K562 (cell line): ENCODE measurements at places on chromosomes 6 and 20. TPM values are rescaled to one million over a fixed set of nuclear protein-coding genes. Genes with fewer than 3 reads are reported as not detected.

DNA sequence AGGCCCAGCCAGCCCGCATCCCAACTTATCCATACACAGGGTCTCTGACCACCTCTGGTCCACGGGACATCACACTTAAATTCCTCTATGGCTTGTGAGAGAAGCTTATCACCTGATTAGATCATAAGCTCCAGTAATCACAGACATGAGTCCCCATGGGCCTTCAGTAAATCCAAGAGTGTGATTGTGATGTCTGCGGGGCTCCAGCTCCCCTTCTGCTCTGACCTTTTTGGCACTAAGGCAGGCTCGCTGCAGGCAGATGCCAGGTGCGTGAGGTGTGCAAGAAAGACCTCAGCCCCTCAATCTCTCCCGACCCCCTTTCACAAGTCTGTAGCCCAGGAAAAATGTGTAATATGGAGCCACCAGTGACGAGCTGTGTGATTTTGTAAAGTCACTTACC, 127.6 kb upstream of the DUSP22 start:
- H3K27me3 ChIP-seq = no peaks in the 10 kb centered on the region
- no peaks in the 10 kb centered on the region for H3K36me3 ChIP-seq
- no peak for DNase-seq
- no peaks in the 10 kb centered on the region for H3K4me1 ChIP-seq
- no peak overlapping the region for H3K27ac ChIP-seq

DNA sequence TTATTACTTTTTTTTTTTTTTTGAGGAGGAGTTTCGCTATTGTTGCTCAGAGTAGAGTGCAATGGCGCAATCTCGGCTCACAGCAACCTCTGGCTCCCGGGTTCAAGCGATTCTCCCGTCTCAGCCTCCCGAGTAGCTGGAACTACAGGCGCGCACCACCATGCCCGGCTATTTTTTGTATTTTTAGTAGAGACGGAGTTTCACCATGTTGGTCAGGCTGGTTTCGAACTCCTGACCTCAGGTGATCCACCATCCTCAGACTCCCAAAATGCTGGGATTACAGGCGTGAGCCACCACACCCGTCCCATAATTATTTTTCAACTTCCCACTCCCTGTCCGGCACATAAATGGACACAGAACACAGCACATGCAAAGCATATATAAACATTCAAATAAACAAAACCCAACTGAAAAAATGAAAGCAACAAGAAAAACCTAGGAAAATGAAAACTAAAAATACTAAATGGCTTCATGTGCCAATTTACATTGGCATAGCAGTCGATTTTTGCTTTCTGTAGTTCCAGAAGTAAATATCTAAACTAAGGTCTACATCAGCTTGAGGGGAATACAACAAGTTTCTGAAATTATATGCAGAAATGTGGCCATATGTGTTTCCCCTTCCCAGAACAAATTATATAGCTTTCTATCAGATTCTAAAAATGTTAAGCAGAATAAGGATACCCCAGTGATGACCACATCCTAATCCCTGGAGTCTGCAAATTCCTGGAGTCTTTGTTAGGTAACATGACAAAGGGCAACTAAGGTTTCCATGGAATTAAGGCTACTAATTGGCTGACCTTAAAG, 113.9 kb downstream of the HFE start:
- DNase-seq = no peak
- peak overlapping the region; percentile 35 for H3K4me3 ChIP-seq
- no peaks in the 10 kb centered on the region for H3K27me3 ChIP-seq
- peaks cover 6% of the 10 kb centered on the region; the same call in 1 of the 3 replicates for H3K4me1 ChIP-seq
- H3K36me3 ChIP-seq = peaks cover 28% of the 10 kb centered on the region; the same call in 2 of the 3 replicates
- peak overlapping the region; percentile 99 for H3K27ac ChIP-seq

Gene NRN1
- not detected in 2 replicates for total RNA-seq

Gene TRIM38
- 5.3 and 6.3 TPM in 2 replicates for total RNA-seq

Gene WFDC12
- total RNA-seq = not detected in 2 replicates

Gene LGSN
- not detected in 2 replicates for total RNA-seq
